Upper lobe of right lung (tissue), 1 donor: ENCODE measurements at places on chromosomes 3 and 15. TPM values are rescaled to one million over a fixed set of nuclear protein-coding genes. Genes with fewer than 3 reads are reported as not detected.
A peak's percentile ranks its signal among the peaks of the same experiment; 100 is the strongest.

GRCh38 chr3:45227946-45228345, 1.9 kb upstream of the TMEM158 start:
- no peak for DNase-seq

- no peak for DNase-seq
Measured at GRCh38 chr3:186381424-186382216, 19.6 kb upstream of the DGKG start.

DNA sequence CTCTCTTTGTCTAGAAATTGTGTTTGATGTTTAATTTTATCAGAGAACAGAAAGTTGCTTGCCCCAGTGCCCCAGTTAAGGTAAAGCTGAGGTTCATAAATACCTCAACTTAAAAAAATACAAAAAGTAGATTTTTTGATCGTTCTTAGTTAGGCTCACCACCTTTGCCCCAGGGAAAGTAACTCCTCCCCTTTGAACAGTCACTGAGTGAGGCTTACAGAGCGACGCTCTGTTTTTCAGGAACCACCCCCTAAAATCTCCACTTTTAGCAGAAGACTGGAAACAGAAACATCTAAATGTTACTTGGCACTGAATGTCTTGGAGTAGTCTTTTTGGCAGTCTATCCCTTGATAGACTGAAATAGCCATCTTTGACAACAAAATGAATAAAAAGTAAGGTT, 24.9 kb downstream of the BLM start:
- DNase-seq = no peak

GRCh38 chr3:155070932-155071387, 9.2 kb upstream of the MME start:
- no peak for DNase-seq

DNA sequence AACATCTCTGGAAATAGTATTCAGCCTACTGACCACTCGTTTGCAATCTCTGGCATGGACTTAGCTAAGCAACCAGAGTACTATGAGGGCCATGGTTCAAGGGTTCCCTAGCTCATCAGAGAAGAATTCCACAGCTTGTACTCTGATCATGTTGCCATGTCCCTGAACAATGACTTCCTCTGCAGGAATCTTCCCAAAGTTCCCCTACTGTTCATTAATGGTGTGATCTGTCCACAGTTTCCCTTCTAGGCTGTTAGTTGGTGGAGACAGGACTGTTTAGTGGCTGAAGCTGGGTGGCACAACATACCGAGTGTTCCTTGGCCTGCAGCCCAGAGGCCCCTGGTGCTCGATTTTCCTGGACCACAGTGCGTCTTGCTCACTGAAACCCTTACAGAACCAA, 44.4 kb upstream of the GALNT15 start:
- DNase-seq = no peak

HDGFL3 gene
- total RNA-seq = 40.3 TPM

- DNase-seq = peak; percentile 76
Measured at GRCh38 chr3:33115024-33115768, 1.4 kb downstream of the CRTAP start.

PPP1R14D gene
- 1.3 TPM for total RNA-seq

DNA sequence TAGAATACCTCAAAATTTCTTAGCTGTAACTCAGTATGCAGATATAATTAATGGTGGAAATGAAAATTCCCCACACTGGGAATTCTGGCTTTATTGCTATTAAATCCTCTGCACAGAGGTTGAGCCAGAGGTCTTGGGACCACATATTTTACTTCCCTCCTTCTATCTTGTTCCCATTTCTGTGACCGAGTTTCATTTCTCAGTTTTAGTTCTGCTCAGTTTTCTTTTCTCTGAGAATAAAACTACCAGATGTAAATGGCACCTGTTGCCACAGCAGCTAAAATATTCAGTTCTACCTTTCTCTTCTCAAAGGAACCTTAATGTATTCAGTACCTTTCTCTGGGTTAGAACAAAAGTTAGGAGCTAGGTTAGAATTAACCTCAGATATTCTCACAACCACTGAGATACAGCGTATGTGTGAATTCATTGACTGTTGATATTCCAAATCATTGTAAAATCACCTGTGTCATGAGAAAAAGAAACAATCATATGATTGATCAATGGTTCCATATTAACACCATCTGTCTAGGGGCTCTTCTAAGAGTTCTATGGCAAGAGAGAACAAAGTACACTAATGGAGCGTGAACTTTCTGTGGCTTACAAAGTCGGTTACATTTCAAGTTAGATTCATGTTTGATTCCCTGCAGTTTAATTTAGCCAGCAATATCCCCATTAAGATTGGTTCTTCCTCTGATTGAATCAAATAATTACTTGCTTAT, 374.1 kb downstream of the EFHB start:
- no peak for DNase-seq

DNA sequence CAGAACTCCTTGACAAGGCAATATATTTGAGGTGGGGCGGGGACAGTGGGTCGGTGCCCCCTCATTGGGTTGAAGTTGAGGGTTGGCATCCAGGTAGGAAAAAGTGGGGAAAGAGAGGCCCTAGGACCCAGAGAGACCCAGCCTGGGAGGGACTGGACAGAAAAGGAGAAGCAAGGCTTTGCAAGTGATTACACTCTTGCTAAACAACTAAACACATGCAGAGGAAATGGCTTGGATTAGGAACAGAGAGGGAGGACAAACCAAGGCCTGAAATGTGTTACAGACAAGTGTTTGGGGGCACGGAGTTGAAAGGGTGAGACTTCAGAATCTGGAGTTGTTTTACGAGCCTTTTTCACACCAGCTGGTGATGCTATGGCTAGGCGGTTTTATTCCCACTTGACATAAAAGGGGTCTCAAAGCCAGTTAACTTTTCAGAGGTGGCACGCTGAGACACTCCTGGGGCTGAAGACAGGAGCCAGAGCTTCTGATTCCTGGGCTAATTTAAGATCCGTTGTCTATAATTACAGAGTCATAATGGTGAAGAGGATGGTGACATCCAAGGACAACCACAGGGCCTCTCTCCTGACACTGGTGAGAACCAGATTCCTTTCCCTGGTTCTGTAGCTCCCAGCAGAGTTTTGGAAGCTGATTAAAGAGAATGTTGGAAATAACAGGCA, 7.7 kb upstream of the KCTD6 start:
- no peak for DNase-seq

CCK gene
- total RNA-seq = 0.67 TPM

- no peak for DNase-seq
Measured at GRCh38 chr3:110933821-110934426, 137.7 kb upstream of the NECTIN3 start.

TEX55 gene
- not detected for total RNA-seq

DPPA4 gene
- not detected for total RNA-seq

ALDH1L1 gene
- total RNA-seq = 3.3 TPM

ECE2 gene
- not detected for total RNA-seq

DNA sequence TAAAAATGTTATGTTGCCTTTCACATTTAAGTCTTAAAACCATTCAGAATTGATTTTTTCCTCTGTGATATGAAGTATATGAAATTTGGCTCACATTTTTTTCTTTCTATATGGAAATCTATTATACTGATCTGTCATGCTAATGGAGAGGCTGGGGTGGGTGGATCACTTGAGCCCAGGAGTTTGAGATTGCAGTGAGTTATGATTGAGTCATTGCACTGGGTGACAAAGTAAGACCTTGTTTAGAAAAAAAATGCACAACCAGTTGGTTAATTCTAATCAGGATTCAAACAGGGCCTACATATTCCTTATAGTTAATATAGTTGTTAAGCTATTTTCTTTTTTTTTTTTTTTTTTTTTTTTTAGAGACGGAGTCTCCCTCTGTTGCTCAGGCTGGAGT, 230.5 kb downstream of the MFSD1 start:
- DNase-seq = no peak

- no peak for DNase-seq
Measured at GRCh38 chr3:125381743-125382142, 6.6 kb upstream of the ZNF148 start.

C3orf80 gene
- total RNA-seq = 1.3 TPM

DNA sequence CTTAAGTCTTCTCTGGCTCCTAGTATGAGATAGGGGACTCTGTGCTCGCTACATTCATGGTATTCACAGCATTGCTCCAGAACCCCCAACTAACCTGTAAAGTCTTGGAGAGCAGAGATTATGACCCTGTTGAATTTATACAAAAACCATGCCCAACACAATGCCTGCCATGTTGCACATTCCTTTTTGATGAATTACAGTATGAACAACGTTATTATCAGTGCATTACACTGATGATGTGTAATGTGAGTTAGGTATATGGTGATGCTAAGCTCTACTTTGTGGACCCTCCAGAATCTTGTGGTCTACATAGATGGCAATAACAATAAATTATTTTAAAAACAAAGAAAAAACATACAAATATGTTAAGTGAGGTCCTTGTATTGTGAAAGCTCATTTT, 64.3 kb downstream of the EOMES start:
- DNase-seq = no peak

CFAP91 gene
- 3.7 TPM for total RNA-seq

SPESP1 gene
- 1.2 TPM for total RNA-seq

- no peak for DNase-seq
Measured at GRCh38 chr3:188255190-188255589, 101.2 kb downstream of the LPP start.

DNA sequence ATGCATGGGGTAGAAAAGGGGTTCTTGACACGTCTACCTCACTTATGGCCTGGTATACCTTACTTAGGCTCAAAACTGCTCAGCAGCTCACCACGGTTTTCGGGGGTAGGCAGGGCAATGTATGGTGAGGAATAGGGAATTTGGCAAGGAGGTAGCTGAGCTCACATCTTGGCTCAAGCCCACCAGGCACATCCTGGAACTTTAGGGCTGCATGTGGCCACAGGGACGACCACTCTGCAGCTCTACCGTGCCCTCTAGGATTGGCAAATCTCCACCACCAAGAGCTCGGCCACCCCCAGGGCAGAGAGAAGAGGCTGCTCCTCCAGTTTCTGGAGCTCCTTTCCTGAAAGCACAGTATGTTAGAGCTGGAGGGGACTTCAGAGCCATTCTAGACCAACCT, 69.7 kb downstream of the MRPL46 start:
- no peak for DNase-seq

FEZF2 gene
- not detected for total RNA-seq

- no peak for DNase-seq
Measured at GRCh38 chr3:134251731-134252391, 1.2 kb upstream of the RYK start.

GRCh38 chr15:97993310-97993738, 32.8 kb downstream of the ARRDC4 start:
- no peak for DNase-seq

CHST2 gene
- 8.2 TPM for total RNA-seq

- DNase-seq = no peak
Measured at GRCh38 chr15:69700380-69700779, 247.8 kb downstream of the RPLP1 start.

BCHE gene
- total RNA-seq = 6.8 TPM
